ENCODE measurements at places on chromosomes 11 and 22.

GRCh38 chr22:19887256-19887985 is 32.7 kb upstream of the GNB1L start:
- DNase-seq = no peak

DNA sequence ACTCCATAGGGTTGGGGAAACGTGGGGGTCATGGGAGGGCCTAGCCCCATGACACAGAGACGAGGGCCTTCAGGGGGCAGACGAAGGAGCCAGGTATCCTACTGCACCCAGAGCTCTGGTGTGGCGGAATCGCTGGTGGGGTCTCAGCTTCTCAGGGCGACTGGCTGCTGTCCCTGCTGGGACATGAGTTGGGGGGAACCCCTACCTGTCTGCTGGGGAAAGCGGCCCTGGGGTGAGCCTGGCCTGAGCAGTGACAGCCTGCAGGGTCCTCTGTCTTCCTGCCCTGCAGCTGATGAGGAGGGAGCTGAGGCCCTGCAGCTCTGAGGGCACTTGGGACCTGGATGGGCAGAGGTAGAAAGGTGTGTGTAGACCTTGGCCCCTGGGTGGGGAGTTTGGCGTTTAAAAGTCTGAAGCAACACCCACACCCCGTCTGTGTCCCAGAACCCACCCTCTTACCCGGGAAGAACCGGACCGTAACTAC is 33.6 kb upstream of the GRAMD4 start:
- no peak for DNase-seq

DNA sequence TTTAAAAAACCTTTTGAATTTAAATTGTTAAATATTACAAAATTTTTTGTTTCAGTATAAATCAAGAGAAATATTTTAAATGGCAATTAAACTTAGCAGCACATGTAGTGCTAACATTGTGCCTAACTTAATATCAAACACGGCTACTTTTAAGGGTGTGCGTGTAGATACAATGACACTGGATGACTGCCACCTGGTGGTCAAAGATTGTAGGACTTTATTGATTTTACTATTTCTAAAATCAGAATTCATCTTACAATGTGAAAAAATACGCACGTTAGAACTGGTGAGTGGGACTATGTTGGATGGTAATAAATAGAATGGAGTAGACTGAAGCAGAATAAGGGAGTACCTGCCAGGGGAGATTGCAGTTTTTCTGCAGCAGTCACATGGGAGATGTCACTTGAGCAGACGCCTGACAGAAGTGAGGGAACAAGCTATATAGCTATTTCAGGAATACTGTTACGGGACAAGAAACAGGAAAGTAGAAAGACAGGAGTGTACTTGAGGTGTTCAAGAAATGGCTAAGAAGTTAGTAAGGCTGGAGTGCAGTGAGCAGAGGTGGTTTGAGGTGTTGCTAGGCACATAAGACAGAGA is 52.9 kb downstream of the UVRAG start:
- no peak for DNase-seq

GRCh38 chr11:122900587-122901202 is 18.1 kb downstream of the JHY start:
- DNase-seq = no peak

- no peak for DNase-seq
Measured at GRCh38 chr11:109945626-109946321, 147.4 kb upstream of the ZC3H12C start.

DNA sequence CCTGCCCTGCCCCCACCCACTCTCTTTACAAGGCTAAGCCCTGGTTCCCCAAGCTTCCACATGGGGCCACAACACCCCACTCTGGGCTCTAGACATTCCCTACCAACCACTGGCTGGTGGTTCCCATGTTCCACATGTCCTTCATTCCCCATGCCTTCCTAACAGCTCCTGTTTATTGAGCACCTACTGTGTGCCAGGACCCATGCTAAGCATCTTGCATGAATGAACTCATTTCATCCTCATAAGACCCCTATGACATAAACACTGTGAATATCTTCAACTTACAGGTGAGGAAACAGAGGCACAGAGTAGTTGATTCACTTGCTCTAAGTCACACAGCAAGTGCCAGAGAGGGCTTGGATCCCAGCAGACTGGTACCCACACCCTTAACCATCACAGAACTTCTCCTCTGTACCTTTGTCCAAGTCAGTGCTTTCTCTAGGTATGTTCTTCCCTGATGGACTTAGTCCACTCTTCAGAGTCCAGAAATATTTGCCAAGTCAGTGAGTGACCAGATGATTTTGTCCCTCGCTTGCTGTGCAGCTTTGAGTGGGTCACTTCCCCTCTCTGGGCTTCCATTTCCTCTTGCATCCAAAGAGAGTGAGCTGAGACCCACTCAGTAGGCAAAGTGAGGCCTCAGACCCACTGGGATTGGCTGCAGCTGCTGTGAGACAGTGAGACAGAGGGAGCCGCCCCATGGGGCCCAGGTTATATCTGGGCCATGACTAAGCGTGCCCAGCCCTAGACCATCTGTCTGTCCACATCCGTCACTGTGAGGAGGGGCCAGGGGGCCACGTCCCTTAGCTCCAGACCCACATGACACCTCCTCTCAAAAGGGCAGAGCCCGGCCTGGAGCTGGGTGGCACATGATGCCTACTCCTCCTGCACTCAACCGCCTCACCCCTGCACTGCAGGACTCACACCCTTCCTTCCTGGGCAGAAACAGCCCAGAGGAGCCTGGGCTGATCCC is 132.4 kb downstream of the MN1 start:
- no peak for DNase-seq

DNA sequence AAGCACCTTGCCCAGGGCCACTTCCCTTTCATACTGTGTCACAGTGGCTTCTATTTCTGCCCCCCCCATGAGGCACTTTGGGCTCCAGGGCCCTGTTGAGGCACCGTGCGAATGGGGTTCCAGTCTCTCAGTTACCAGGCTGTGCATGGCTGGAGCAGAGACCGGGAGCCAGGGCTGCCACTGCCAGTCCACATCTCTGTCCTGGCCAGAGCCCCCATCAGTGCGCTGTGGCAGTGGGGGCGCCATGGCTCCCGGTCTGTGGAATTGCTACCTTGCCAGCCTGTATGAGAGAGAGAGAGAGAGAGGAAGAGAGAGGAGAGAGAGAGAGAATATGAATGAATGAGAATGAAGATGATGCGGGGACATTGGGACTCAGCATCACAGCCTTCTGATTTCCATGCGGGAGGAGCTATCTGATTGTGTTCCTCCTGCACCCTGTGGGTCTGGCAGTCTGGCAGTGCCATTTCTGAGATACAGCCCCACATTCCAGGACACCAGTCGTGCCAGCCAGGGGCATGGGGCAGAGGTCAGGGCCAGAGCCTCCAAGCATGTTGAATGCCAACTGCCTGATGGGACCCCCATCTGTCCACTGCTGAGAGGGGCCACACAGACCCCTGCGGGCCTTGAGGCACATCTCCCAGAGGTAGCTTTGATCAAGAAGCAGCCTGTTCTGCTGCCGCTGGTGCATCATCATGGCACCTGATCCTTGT is 279.8 kb downstream of the TBC1D22A start:
- DNase-seq = no peak

- no peak for DNase-seq
Measured at GRCh38 chr22:50080077-50080465, 5.2 kb downstream of the MLC1 start.

Data from stimulated activated CD8-positive, alpha-beta memory T cell treated with anti-CD3 and anti-CD28 coated beads, Interleukin-4, amount 100 ng/mL, for 24 hours (primary cell).